Stimulated activated CD4-positive, alpha-beta T cell treated with anti-CD3 and anti-CD28 coated beads, TNF-alpha, amount 100 ng/mL, for 4 hours (primary cell): ENCODE measurements at places on chromosomes 12 and 14.

GRCh38 chr12:57093415-57094207 is 4.7 kb downstream of the NAB2 start:
- DNase-seq: peak; percentile 77

DNA sequence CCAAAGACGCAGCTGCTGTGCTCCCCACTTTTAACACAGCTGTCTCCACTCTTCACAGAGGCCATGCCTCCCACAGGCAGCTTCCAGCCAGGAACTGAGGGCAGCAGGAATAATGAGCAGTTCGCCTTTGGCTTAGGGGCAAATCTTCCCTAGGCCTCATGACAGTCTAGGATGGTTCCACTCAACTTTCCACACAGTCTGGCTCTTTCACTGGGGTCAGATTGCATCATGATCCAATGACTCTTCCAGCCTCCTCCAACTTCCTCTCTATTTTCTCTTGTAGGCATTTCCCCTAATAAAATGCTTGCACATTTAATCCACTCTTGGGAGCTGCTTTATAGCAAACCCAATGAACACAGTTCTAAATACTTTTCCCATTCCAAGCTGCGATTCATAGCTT is 271.6 kb upstream of the ATP2B1 start:
- no peak for DNase-seq

DNA sequence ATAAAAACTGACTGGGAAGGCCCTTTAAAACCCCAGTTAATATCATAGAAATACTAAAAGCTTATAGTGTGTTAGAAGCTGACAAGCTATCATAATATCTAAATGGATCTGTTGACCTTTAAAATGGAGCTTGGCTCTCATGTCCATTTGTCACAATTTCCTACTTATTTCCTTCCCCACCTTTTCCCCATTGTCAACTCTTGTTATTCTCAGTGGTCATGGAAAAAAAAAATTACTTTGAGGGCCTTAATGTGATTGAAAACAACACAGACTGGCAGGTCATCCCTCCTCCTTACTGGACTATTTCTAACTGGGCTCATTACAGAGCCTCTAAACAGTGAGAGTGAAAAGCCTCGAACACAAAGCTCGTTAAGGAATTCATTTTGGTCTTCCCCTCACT is 13.7 kb upstream of the WNK1 start:
- no peak for DNase-seq

GRCh38 chr12:116354950-116355783 is 77.7 kb upstream of the MED13L start:
- DNase-seq: no peak

- no peak for DNase-seq
Measured at GRCh38 chr12:51744235-51744634, 104.3 kb downstream of the FIGNL2 start.

DNA sequence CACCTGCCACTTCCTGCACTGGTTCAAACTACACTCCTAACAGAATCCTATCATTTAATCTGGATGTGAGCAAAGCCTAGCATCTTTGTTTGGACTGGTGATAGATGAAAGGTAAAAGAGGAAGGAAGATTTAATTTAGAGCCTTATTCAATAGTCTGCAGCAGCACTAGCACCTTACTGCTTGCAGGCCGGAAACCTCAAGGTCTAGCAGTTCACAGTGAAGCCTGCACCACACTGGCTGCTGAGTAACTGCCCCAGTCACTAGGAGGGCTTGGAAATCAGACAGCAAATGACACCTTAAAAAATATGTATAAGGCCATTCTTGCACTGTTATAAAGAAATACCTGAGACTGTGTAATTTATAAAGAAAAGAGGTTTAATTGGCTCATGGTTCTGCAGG is 358.0 kb downstream of the DAD1 start:
- DNase-seq: no peak

GRCh38 chr14:70726651-70727375 is 82.5 kb downstream of the MAP3K9 start:
- no peak for DNase-seq

DNA sequence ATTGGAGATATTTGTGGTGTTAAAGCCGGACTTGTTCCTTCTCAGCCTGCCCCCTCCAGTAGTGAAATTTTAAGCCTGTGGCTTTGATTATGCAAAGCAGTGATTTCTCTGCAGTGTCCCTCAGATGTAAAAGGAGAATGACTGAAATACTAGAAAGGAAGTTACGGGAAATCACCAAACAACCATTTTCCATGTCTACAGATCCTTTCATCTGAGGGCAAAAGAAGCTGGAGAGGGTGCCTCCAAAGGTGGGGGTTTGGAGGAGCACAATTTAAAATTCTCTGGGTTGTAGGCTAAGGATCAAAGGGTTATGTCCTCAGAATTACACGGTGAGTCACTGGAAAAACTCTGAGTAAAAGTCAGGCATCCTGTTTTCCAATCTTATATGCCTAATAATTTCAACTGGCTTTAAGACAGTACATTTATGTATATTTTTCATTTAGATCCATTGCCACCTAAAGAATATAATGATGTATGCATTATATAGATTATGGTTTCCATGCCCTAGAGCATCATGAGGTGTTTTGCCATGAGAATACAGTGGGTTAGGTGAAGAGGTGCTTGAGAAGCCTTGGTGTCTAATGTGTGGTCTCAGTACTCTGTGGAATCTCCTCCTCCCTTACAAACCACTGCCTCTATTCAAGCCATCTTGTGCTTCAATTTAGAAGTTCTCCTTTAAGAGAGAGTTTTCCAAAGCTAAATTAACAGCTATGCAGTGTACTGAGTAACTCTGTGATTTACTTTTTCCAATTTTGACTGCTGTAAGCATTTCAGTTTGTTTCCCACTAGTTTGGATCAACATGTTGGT is 362.1 kb downstream of the RAD51B start:
- DNase-seq: no peak
